Chondrocyte (in vitro differentiated cells): ENCODE measurements at places on chromosomes 6 and 20. TPM values are rescaled to one million over a fixed set of nuclear protein-coding genes. Genes with fewer than 3 reads are reported as not detected.
A peak's percentile ranks its signal among the peaks of the same experiment; 100 is the strongest.

The MMP24 gene
- total RNA-seq: 1.1 to 2.6 TPM (median 2.4 TPM) in 3 replicates

The CST7 gene
- total RNA-seq: not detected in 3 replicates

The GCNT2 gene
- 0.12 to 0.67 TPM (median 0.44 TPM) in 3 replicates for total RNA-seq

The TRIM10 gene
- total RNA-seq: not detected in 3 replicates

The PRKN gene
- total RNA-seq: 5.1 to 8.7 TPM (median 5.7 TPM) in 3 replicates

The COQ3 gene
- 3.7 to 6.5 TPM (median 4.4 TPM) in 3 replicates for total RNA-seq

The CLPSL2 gene
- not detected in 3 replicates for total RNA-seq

The FNDC1 gene
- 10.5 to 13.8 TPM (median 12.8 TPM) in 3 replicates for total RNA-seq

The BLOC1S5 gene
- total RNA-seq: 9.4 to 10.2 TPM (median 10.0 TPM) in 3 replicates

The TP53INP2 gene
- total RNA-seq: 31.7 to 59.8 TPM (median 58.7 TPM) in 3 replicates

GRCh38 chr6:135228486-135228885 lies 47.4 kb downstream of the MYB start:
- no peak overlapping the region for H3K27ac ChIP-seq
- DNase-seq: no peak
- peaks cover 2% of the 10 kb centered on the region for H3K4me1 ChIP-seq
- no peaks in the 10 kb centered on the region for H3K36me3 ChIP-seq
- no peak overlapping the region for H3K4me3 ChIP-seq

DNA sequence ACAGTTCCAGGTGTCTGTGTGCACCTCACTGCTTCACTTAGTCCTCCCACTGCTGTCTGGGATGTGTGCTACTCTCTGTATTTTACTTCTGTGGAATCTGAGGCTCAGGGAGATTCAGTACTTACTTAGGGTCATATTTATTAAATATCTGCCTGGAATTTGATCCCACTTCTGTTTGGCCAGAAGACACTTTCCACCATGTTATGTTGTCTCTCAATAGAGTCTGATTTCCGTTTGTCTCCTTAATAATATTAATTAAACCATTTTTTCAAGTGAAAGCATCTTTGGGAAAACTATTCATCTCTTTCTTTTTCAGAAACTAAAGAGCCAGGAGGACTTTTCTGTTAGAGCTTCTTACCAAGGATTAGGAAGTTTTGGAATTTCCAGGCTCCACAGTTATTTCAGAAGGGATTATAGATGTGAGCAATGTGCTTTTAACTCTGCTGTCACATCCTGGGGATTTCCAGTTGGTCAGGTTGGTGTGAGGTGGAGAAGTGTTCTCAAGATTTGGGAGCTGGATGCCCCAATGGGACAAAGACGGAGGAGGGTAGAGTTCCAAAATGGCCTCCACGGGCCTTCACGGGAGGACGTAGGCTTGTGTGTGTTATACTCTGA lies 156.8 kb upstream of the RALGAPA2 start:
- H3K27ac ChIP-seq: no peak overlapping the region
- no peak overlapping the region for H3K4me3 ChIP-seq
- peaks cover 10% of the 10 kb centered on the region for H3K27me3 ChIP-seq
- H3K4me1 ChIP-seq: no peaks in the 10 kb centered on the region

DNA sequence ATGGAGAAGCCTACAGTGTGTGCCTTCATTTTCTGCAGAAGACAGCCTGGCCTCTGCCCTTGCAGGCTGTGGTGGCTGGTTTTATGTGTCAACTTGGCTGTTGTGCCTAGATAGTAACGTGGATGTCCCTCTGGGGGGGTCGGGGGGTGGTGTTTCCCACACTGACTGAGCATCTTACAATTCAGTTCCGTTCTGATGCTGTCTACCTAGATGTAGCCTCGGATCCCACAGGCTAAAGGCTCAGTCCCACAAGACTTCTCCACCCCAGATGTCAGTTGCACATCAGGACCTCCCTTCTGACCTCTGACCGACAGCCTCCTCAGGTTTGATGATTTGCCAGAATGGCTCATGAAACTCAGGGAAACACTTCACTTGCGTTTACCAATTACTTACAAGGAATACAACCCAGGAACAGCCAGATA lies 4.4 kb downstream of the PYGB start:
- peaks cover 74% of the 10 kb centered on the region for H3K4me1 ChIP-seq
- DNase-seq: no peak
- no peaks in the 10 kb centered on the region for H3K27me3 ChIP-seq
- H3K4me3 ChIP-seq: no peak overlapping the region

DNA sequence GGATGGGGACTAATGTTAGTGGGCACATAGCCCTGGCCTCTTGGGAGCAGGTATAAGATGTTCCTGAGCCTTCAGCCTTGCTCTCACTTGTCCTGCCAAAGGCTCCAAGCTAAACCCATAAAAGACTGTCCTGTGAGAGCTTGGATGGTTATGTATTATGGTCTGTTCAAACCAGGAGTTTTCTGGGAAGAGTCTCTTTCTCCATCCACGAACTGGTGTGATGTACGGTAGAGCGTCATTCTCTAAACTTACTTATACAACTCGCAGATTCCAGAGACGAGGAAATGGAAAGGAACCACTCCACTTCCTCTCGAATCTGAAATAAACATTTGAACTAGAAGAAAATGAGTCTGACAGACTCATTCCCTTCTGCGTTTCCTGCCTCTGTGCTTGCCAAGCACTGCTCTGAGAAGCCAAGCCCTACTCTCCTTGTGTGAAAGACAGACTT lies 5.3 kb downstream of the SOBP start:
- peaks cover 23% of the 10 kb centered on the region for H3K4me1 ChIP-seq
- H3K4me3 ChIP-seq: peak overlapping the region; percentile 59
- peak overlapping the region; percentile 88 for H3K27ac ChIP-seq
- H3K36me3 ChIP-seq: no peaks in the 10 kb centered on the region
- no peaks in the 10 kb centered on the region for H3K27me3 ChIP-seq
- no peak for DNase-seq

DNA sequence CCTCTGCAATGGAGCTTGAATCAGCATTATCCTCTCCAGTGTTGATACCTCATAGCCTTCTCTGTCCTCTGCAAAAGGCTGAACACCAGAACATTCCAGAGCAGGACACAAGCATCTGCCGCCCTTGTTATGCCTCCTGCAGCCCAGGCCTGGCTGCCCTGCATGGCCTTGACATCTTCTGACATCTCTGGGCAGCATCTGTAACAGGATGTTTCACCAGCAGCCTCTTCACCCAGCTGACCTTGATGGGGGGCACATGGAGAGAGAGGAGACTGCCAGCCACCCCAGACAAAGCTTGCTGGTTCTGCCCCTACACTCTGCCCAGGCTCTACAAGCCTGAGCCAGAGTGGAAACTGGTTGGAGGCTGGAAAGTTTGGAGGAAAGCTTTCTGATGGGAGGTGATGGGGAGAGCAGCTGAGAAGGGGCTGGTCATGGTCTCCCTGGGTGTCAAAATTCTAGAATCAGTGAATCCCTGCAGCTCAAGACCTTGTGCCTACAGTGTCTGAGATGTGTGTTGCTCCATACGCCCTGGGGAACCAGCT lies 145.1 kb downstream of the MRPL14 start:
- no peaks in the 10 kb centered on the region for H3K36me3 ChIP-seq
- peaks cover 4% of the 10 kb centered on the region for H3K27me3 ChIP-seq
- no peak overlapping the region for H3K27ac ChIP-seq
- DNase-seq: peak; percentile 15
- H3K4me1 ChIP-seq: peaks cover 12% of the 10 kb centered on the region

GRCh38 chr6:53326372-53327016 lies 22.3 kb downstream of the ELOVL5 start:
- H3K36me3 ChIP-seq: no peaks in the 10 kb centered on the region
- peak overlapping the region; percentile 58 for H3K4me3 ChIP-seq
- DNase-seq: no peak
- peaks cover 65% of the 10 kb centered on the region for H3K4me1 ChIP-seq

GRCh38 chr20:46895906-46896242 lies 1.2 kb downstream of the EYA2 start:
- peak overlapping the region; percentile 65 for H3K4me3 ChIP-seq
- no peak for DNase-seq
- H3K27me3 ChIP-seq: peaks cover 62% of the 10 kb centered on the region
- H3K27ac ChIP-seq: no peak overlapping the region

- H3K27me3 ChIP-seq: peaks cover 3% of the 10 kb centered on the region
- DNase-seq: no peak
- H3K36me3 ChIP-seq: no peaks in the 10 kb centered on the region
- no peak overlapping the region for H3K4me3 ChIP-seq
- peaks cover 10% of the 10 kb centered on the region for H3K4me1 ChIP-seq
- no peak overlapping the region for H3K27ac ChIP-seq
Measured at GRCh38 chr6:1499777-1500176, 109.9 kb upstream of the FOXC1 start.

DNA sequence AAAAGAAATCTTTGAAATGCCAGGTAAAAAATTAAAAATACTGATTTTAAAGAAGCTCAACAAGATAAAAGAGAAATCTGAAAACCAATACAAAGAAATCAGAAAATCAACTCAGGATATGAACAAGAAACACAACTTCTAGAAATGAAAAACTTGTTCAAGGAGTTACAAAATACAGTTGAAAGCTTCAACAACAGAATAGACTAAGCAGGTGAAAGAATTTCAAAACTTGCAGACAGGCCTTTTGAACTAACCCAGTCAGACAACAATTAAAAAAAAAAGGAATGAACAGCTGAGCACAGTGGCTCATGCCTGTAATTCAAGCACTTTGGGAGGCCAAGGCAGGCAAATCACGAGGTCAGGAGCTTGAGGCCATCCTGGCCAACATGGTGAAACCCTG lies 57.8 kb downstream of the PDSS2 start:
- H3K27ac ChIP-seq: no peak overlapping the region
- H3K27me3 ChIP-seq: no peaks in the 10 kb centered on the region
- H3K4me1 ChIP-seq: no peaks in the 10 kb centered on the region
- H3K36me3 ChIP-seq: peaks cover 7% of the 10 kb centered on the region
- no peak for DNase-seq

DNA sequence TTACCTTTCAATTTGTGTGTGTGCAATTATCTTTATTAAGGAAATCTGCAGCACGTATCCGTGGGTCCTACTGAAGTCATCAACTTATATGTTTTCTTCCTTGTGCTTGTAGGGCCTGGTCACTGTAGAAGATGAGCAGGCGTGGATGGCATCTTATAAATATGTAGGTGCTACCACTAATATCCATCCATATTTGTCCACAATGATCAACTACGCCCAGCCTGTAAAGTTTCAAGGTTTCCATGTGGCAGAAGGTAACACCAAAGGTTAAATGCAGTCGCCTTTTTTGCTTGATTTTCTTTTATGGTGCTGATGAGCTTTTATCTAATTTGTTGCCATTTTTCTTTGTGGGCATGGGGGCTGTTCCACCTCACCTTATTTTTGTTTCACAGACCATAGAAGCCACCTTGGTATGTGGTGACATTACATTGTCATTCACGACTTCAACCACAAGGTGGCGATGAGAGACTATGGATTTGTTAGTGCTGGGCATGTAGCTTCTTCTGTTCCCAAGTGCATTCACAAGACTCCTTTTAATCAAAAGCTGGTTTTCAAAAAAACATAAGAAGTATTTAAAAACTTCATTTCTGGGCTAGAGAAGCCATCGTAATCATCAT lies 106.5 kb upstream of the LAMP5 start:
- H3K27ac ChIP-seq: no peak overlapping the region
- H3K4me3 ChIP-seq: no peak overlapping the region
- no peak for DNase-seq
- H3K36me3 ChIP-seq: peaks cover 4% of the 10 kb centered on the region
- H3K27me3 ChIP-seq: no peaks in the 10 kb centered on the region
- peaks cover 26% of the 10 kb centered on the region for H3K4me1 ChIP-seq

GRCh38 chr20:21618759-21619416 lies 86.6 kb upstream of the PAX1 start:
- no peaks in the 10 kb centered on the region for H3K36me3 ChIP-seq
- H3K27ac ChIP-seq: no peak overlapping the region
- H3K4me3 ChIP-seq: no peak overlapping the region
- no peak for DNase-seq

DNA sequence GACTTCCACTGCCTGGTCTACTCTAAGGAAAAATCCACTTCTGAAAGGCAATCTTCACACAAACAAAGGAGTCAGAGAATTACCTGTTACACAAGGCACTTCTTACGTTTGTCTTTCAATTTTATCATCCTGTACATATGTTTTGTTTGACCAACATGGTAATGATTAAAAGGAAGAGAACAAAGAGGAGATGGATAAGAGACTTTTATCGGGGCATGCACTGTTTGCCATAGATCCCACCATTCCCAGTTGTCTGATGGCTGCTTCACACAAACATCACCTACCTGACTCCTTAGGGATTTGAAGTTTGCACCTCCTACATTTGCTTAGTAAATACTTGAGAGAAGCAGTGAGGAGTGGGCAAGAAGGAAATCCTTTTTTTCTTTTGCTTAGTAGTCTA lies 87.1 kb downstream of the BFSP1 start:
- no peaks in the 10 kb centered on the region for H3K4me1 ChIP-seq
- no peak overlapping the region for H3K4me3 ChIP-seq
- no peaks in the 10 kb centered on the region for H3K36me3 ChIP-seq
- peaks cover 34% of the 10 kb centered on the region for H3K27me3 ChIP-seq
- no peak overlapping the region for H3K27ac ChIP-seq

GRCh38 chr6:169156108-169156792 lies 97.4 kb downstream of the THBS2 start:
- peaks cover 19% of the 10 kb centered on the region for H3K36me3 ChIP-seq
- peaks cover 46% of the 10 kb centered on the region for H3K4me1 ChIP-seq
- no peaks in the 10 kb centered on the region for H3K27me3 ChIP-seq
- H3K27ac ChIP-seq: no peak overlapping the region
- no peak for DNase-seq

GRCh38 chr6:80548532-80548931 lies 442.1 kb downstream of the BCKDHB start:
- no peaks in the 10 kb centered on the region for H3K36me3 ChIP-seq
- H3K4me1 ChIP-seq: peaks cover 79% of the 10 kb centered on the region
- no peaks in the 10 kb centered on the region for H3K27me3 ChIP-seq

DNA sequence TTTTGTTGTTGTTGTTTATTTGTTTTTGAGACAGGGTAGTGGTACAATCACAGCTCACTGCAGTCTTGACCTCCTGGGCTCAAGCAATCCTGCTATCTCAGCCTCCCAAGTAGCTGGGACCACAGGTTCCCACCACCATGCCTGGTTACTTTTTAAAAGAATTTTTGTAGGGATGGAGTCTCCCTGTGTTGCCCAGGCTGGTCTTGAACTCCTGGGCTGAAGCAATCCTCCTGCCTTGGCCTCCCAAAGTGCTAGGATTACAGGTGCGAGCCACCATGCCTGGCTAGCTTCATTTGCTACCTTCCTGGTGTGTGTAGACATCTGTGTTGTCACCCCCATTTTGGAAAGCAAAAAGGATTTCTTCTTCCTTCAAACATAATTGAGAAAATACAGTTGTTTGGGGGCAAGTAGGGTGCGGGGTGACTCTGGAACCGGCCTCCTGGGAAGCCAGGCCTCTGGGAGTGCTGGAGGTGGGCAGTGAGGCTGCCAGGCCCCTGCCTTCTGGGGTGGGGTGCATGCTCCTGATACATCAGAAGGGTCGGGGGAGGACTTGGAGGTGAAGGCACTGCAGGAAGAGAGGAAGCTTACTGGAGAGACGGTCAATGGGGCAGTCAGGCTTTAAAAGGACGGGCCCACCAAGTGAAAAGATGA lies 28.4 kb downstream of the SYNJ2 start:
- H3K27ac ChIP-seq: no peak overlapping the region
- peaks cover 56% of the 10 kb centered on the region for H3K4me1 ChIP-seq
- peaks cover 7% of the 10 kb centered on the region for H3K36me3 ChIP-seq
- H3K4me3 ChIP-seq: no peak overlapping the region

- peaks cover 7% of the 10 kb centered on the region for H3K27me3 ChIP-seq
- H3K36me3 ChIP-seq: no peaks in the 10 kb centered on the region
- peaks cover 3% of the 10 kb centered on the region for H3K4me1 ChIP-seq
Measured at GRCh38 chr20:61562897-61563504, 310.9 kb downstream of the CDH4 start.
